ENCODE measurements at places on chromosomes 2 and 18.

DNA sequence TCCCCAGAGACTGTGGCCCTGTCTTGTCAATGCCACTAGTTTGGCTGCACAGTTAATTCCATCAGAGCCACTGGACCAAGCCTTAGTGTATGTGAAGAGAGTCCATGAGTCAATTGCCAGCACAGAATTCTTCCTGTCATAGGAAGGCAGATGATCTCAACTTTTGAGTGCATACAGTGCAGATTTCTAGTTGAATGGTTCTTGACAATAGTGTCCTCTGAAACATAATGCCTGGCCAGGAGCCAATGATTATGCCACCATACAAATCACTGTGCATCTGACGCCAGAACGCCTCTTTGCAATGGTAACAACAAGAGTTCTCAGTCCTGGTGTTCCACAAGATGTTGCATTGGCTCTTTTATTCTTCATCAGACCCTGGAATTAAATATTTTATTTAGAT lies 7.1 kb downstream of the NEUROD1 start:
- peak; percentile 75 for DNase-seq

GRCh38 chr2:189608170-189608569 lies 27.6 kb upstream of the SLC40A1 start:
- DNase-seq = no peak

DNA sequence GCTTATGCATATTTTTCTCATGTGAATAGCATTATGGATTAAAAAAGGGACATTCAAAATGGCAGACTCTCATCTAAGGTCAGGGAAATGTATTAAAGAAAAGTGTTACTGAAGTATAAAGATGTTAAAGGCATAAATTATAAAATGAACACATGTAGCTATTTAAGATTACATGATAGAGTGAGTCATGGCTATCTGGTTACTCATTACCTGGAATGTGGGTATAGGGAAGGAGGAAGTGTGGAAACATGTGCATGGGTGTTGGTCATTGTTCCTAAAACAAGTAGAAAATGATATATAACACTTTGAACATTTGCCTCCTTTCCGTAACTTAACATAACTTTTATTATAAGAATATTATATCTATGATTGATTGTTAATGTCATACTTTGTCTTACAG lies 66.4 kb downstream of the MYO1B start:
- no peak for DNase-seq

GRCh38 chr2:41329040-41329439 lies 718.8 kb upstream of the PKDCC start:
- DNase-seq = no peak

DNA sequence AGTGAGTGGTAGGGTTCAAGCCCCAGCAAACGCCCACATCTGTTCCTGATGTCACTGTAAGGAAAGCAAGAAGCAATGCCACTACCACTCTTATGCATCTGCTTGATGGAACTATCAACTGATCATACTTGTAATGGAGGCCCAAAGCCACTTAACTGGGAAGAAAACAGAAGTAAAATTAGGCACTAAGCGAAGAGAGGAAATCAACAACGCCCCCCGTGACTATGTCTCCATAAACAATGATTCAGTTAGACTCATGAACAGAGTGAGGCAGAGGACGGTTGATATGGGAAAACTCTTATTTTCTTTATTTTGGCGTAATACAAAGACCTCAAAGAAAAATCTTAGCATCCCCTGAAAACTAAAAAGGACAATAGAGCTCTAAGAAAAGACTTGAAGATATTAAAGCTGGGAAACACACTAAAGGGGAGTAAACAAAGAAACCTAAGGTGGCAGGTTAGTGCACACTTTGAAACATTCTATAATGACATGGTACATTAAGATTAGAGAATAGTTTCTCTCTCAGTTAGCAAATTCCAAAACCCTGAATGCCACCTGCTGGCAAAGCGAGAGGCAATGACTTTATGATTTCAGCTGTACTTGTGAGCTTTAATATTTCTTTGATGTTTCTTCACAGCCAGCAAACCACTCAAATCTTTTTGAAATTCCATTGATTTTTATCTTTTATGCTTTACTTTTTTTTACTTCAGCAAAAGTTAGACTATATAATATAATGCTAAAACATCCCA lies 86.5 kb downstream of the LRP2 start:
- DNase-seq = no peak

DNA sequence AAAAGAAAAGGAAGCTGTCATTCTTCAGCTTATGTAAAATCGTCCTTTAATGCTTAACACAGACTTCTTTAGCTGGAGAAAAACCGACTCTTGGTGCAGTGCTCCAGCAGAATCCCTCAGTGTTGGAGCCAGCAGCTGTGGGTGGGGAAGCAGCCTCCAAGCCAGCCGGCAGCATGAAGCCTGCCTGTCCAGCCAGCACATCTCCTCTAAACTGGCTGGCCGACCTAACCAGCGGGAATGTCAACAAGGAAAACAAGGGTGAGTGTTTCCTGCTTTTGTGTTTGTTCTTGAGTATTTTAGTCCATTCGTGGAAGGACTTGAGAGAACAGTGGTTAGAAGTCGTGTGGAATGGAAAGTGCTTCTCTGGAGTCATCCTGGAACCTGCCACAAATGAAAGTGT lies 38.9 kb downstream of the KDM3A start:
- no peak for DNase-seq

DNA sequence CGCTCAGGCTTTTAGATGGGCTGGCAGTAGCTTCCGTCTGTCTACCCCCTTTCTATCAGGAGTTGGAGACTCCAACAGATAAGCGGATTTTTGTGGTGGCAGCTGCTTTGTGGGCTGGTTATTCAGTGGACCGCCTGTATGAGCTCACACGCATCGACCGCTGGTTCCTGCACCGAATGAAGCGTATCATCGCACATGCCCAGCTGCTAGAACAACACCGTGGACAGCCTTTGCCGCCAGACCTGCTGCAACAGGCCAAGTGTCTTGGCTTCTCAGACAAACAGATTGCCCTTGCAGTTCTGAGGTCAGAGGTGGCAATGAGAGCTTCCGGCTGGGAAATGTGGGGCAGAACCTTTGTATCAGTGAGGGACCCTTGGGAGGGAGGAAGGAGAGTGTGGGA lies 14.8 kb downstream of the CAD start:
- no peak for DNase-seq

- no peak for DNase-seq
These were observed 19.2 kb downstream of the PMAIP1 start for GRCh38 chr18:59918997-59919396.

DNA sequence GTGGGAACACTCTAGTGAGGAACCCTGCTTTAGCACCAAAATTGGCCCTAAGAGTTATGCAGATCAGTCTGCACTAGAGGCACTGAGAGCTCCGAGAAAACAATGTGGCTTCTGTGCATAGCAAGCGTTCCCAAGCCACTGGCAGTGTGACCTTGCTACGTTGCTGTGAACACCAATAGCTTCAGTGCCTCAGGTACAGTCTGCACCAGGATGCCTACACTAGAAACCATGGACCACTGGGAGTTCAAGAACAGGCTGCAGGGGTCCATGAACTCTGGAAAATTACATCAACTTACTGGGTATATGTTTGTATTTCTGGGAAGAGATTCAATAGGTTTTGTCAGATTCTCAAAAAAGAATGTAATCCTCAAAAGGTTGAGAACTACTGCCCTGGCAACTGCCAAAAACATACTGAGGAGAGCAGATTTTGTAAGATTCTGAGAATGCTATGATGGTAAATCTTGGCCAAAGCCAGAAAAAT lies 18.3 kb upstream of the SP3 start:
- no peak for DNase-seq

GRCh38 chr2:151902829-151903228 lies 74.6 kb upstream of the ARL5A start:
- no peak for DNase-seq

GRCh38 chr2:96185516-96185915 lies 23.1 kb downstream of the STARD7 start:
- DNase-seq = no peak

GRCh38 chr2:152930501-152930900 lies 212.1 kb downstream of the ARL6IP6 start:
- no peak for DNase-seq

All from NCI-H1105 (cell line).